Lung (tissue), 17 donors: ENCODE measurements at places on chromosomes 5 and 9. TPM values are rescaled to one million over a fixed set of nuclear protein-coding genes. Genes with fewer than 3 reads are reported as not detected.

The SEMA5A gene
- 4.0 TPM for polyA plus RNA-seq

The NOL6 gene
- 32.6 TPM for polyA plus RNA-seq

- DNase-seq, result no peak
These were observed 244.0 kb downstream of the GABRB2 start for GRCh38 chr5:161302559-161302958.

The PCDHA6 gene
- polyA plus RNA-seq, result 0.11 TPM

The CENPP gene
- polyA plus RNA-seq, result 1.2 TPM

The SH3PXD2B gene
- 29.7 TPM for polyA plus RNA-seq

The GPRIN1 gene
- polyA plus RNA-seq, result 0.39 TPM

- DNase-seq, result no peak
These were observed 13.6 kb upstream of the CXXC5 start for GRCh38 chr5:139634541-139634940.

The PCDHB16 gene
- polyA plus RNA-seq, result 1.0 TPM

- DNase-seq, result no peak
These were observed 79.4 kb upstream of the NREP start for GRCh38 chr5:111836426-111836825.

The C5orf52 gene
- polyA plus RNA-seq, result not detected

DNA sequence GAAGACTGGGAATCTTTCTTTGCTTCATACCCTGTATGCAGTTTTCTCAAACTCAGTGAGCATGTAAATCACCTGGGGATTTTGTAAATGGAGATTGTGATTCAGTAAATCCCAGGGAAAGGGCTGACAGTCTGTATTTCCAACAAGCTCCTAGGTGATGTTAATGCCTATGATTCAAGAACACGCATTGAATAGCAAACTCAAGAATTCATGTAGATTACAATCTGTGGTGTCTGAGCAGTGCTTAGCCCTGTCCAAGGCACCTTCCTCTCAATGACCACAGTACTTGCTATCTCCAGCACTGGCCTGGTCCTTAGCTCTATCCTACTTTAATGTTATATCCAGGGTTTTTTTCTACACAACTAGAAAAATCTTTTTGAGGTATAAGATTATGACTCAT, 721.4 kb upstream of the MEF2C start:
- DNase-seq, result no peak

The CENPH gene
- 4.9 TPM for polyA plus RNA-seq

The P4HA2 gene
- polyA plus RNA-seq, result 36.5 TPM

- no peak for DNase-seq
These were observed 5.3 kb downstream of the RAB14 start for GRCh38 chr9:121196389-121196788.

DNA sequence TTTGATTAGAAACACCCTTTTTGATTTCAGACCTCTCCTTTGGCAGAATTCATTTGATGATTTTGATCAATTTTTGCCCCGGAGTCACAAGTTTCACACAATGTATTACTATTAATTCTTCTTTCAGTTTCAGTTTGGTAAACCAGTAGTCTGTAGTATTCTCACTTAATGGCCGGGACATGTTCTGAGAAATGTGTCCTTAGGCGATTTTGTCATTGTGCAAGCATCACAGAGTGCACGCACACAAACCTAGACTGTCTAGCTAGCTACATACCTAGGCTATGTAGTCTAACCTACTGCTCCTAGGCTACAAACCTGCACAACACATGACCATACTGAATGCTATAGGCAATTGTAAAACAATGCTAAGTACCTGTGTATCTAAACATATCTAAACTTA, 662.5 kb downstream of the IRX1 start:
- DNase-seq, result no peak

- no peak for DNase-seq
These were observed 264.5 kb downstream of the AOPEP start for GRCh38 chr9:94990897-94991561.

DNA sequence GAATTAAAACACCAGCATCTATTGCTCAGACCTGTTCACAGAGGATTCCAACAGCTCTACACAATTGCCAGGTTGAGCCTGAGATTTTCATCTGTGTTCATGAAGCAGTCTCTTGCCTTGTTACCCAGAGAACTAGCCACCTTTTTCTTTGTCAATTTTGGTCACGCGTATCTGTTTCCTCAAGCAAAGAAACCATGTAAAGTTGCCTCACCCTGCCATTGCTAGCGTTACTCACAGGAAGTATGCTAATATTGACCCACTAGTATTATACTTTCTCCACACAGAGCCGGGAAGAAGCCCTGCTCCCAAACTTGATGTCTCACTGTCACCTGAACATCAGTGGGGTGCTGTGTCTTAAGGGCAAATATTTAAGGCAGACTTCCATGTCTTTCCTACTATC, 168.5 kb downstream of the PLPPR1 start:
- DNase-seq, result no peak

DNA sequence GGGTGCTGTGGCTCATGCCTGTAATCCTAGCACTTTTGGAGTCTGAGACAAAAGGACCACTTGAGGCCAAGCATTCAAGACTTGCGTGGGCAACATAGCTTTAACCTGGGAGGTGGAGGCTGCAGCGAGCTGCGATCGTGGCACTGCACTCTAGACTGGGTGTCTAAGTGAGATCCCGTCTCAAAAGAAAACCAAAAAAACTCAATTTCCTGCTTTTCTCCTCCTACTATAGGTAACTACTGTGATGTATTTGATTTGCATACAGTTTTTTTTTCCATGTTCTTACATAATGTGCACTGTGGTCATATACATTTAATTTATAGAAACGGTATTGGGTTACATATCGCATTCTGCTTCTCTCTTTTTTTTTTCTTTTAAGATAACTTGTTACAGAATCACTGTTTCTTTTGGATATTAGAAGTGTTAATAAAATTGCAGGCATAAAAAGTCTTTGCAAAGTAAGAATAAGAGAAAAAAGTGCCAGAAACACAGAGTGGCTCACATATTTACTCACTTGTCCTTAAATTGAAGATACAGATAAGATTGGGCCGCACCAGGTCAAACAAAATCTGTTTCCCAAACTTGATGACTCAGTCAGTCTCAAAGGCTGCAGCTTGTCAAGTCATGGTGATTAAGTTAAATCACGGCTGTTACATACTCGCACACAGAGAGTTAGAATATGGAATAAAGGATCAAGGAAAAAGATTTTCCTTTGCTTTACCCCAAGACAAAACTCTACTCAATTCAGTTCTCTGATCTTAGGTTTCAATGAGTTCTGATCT, 2.0 kb upstream of the PTGR1 start:
- DNase-seq, result peak; percentile 37

- DNase-seq, result peak; percentile 77
These were observed 63.5 kb downstream of the DUSP1 start for GRCh38 chr5:172707285-172708182.

The LAMC3 gene
- polyA plus RNA-seq, result 12.1 TPM

The KIF3A gene
- 5.2 TPM for polyA plus RNA-seq

- no peak for DNase-seq
These were observed 6.2 kb downstream of the EXOC3 start for GRCh38 chr5:449151-449550.

DNA sequence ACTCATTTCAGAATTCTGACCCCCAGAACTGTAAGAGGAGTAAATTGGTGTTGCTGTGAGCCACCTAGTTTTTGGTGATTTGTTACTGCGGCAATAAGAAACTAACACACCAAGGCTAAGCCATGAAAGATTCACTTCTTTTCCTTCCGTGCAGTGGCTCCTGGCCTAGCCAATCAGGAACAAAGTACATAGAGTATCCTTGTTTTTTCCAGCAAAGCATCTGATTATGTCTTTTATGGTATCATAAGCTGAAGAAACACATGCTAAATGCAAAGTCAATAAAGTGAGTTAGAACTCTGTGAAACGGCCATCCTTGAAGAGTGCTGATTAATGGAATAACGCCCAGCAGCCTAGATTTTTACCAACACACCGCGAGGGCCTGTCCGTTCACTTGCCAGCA, 11.4 kb downstream of the RNF130 start:
- no peak for DNase-seq

DNA sequence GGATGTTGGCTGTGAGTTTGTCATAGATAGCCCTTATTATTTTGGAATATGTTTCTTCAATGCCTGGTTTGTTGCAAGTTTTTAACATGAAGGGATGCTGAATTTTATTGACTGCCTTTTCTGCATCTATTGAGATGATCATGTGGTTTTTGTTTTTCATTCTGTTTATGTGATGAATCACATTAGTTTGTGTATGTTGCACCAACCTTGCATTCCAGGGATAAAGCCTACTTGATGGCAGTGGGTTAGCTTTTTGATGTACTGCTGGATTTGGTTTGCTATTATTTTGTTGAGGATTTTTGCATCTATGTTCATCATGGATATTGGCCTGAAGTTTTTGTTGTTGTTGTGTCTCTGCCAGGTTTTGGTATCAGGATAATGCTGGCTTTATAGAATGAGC, 225.6 kb downstream of the PCSK1 start:
- DNase-seq, result no peak
